ENCODE measurements at places on chromosomes 7 and 10.

- no peak for DNase-seq
These were observed 681.2 kb upstream of the NRP1 start for GRCh38 chr10:34015700-34016099.

DNA sequence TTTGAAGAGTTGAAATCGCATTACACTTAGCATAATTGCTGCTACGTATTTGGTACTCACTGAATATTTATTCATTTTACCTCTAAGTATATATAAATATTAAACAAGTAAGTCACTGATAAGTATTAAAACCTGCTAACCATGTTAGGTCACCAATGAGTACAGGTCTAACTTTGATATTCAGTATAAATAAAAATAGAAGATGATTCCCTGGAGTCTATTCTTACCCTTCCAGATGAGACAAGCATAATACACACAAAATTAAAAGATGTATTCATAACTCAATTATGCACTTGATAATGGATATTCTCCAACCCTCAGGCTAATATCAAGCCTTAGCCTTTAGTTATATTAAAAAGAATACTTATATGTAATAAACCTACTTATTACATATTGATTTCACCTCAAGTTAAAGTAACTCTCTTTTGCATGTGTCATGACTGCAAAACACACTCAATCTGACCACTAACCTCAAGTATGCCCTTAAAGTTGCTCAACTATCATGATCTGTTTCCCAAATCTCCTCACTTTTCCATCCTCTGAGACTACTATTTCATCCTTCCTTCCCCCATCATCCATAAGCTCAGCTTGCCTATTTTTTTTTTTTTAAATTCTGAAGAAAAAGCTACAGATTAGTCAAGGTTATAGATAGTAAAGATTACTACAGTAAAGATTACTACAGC lies 46.8 kb downstream of the IPMK start:
- DNase-seq = no peak

- no peak for DNase-seq
These were observed 9.0 kb downstream of the SKIDA1 start for GRCh38 chr10:21516242-21517131.

DNA sequence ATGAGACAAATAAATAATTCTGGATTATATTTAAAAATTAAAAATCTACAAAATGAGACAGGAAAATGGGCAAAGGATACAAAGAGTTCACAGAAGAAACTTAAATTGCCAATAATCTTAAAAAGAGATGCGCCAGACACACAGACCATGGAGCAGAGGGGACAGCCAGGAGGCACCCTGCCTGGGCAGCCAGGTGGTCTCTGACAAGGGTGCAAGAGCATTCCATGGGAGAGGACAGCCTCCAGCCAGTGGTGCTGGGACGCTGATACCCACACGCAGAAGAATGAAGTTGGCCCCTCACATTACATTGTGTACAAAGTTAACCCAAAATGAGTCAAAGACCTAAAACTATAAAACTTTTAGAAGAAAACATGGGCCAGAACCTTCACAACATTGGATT lies 106.3 kb downstream of the NKX6-2 start:
- no peak for DNase-seq

- DNase-seq = no peak
These were observed 20.4 kb downstream of the ZC3HAV1 start for GRCh38 chr7:139089118-139089517.

DNA sequence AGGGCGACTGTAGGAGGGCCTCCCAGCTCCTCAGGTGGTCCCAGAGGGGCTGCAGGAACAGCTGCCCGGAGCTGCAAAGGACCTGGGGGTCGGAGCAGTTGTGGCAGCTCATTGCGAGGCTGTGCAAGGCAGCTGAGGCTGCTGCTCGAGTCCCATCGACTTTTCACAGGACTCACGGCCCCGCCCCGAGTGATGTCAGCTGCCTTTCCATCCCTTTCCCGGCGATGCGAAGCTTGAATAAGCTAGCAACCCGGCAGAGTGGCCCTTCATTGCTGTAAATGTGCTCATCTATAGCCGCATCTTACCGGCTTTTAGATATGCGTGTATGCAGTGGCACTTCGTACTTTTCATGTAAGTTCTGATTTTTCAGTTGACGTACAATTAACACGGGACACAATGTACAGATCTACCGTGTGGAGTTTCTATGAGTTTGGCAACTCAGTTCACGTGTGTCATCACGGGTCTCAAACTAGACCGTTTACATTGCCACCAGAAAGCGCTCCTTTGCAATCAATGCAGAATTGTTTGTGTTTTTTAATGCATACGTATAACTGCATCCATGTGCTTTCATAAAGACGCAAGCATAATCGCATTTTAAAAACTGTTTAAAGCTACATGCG lies at the start of gene CH25H:
Gene CH25H, minus strand, starts transcription at position 137 of the 620 bp plus-strand sequence. Its CDS starts 25 bp downstream, at position 112.
- DNase-seq = no peak

DNA sequence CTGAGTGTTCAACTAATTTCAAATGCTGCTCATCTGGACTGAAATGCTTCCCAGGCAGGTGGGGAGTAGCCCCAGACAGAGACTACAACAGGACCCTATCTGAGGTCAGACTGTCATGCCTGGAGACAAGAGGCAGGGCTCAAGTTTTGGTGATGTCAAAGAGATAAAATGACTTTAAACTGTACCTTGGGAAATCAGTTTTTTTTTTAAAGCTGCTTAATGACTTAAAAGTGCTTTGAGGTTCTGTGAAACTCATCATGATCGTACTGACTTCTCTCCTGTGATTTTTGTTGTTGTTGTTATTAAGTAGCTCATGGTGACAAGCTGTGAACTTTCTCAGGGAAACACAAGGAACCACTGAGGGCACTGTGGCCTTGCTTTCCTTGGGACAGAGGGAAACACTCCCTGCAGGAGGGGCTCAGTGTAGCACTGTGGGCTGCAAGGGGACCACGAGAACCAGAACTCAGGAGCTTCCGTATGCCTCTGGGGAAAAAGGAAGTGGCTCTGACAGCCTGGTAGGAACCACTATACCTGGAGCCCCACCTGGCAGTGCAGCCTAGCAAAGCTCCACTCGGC lies 9.5 kb downstream of the HIPK2 start:
- DNase-seq = no peak

DNA sequence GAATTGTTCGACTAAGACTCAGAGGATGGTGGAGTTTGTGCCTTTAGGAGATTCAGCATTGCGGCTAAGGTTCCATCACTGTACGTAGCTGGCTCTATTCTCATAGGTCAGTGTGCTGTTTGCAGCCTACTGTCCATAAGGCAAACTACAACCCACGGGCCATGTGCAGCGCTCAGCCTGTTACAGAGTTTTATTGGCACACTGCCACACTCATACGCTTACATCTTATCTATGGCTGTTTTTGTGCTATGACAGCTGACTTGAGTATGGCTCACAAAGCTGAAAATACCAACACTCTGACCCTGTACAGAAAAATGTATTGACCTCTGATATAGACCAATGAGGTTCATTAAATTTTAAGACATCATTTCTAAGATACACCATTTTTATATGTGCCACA lies 114.5 kb downstream of the ARID5B start:
- DNase-seq = no peak

DNA sequence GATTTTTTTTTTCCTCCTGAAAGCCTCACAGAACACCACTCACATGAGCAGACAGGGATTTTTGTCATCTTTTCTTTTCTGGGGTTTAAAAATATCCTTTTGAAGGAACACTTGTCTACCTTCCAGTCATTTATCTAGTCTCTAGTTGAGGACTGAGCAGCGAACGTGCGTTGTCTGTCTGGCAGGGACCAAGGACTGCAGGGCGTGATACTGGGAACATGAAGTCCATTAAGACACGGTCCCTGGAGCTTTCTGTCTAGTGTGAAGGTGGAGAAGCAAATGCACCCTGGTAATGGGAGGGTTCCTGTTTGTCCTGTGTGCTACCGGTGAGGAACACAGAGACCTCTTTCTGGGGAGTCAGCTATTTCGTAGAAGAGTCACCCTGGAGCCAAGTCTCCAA lies 207.4 kb downstream of the TMEM178B start:
- no peak for DNase-seq

DNA sequence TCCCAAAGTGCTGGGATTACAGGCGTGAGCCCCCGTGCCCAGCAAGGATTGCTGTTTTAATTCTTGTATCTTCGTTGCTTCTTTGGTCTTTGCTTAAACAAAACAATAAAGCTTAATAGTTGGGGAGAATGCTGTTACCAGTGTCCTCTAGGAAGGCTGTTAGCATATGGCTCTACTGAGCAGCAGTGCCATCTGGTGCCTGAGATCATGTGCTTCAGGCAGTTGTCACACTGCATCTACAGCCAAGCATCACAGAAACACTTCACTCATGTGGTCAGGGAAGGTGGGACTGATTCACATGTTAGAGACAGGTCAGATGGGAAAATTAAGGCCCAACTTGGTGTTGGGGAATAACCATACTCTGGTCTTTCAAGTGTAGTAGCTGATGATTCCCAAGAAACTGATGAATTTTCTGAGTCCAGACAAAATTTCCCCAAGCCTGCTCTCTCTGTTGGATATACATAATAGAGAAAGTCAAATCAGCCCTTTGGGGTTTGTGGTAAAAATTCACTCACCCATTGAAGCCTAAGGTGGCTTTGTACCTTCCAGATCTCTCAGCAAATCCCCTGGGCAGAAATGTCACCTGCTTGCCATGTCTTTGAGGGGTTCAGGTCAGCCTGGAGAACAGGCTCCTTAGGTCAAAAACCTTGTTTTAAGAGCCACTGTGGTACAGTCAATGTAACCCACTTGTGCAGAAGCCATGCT lies 28.4 kb downstream of the UBE2D4 start:
- DNase-seq = no peak

GRCh38 chr7:31981874-31982390 lies 88.3 kb downstream of the PDE1C start:
- no peak for DNase-seq

GRCh38 chr10:114539623-114540022 lies 118.5 kb downstream of the ABLIM1 start:
- no peak for DNase-seq

DNA sequence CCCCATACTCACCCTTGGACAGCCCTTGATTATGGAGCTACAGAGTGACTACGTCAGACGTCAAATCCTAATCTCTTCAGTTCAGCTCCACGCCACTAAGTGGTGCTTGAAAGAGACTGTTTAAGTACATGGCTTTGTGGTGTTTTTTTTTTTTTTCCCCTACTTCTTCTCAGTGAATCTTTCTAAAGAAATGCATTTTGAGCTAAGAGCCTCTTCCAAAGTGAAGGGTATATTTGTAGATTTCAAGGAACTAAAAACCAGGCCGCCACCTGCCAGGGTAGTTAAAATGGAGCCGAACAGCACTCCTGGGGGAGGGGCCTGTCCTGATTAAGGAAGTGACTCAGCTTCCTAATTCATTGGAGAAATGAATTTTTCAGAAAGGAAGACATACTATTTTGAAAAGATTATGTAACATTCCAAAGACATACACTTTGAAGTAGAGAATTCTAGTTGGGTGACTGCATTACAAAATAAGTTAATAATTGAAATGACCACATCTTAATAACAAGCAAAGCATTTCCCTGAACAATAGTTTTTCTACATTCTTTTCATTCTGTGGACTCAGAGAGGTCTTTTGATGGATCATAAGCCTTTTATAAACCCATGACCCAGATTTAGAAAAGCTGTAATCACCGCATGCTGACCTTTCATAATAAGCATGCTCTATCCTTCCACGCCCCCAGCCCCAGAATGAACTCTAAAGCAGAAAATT lies 20.6 kb upstream of the VPS41 start:
- DNase-seq = peak; percentile 54

DNA sequence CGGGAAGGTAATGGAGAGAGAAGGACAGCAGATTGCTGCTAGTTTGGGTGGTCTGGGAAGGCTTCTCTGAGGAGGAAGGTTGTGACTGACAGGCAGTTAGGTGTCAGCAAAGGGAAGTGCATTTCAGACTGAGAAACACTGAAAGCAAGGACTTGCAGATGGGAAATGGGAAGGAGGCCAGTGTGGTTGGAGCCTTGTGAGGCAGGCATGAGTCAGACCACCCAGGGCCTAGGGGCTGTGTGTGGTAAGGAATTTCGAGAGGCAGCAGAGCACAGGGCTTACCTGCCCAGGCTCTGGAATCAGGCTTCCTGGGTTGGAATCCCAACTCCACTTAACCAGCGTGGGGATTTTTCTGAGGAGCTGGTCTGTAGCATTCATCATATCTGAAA lies 53.5 kb downstream of the NRF1 start:
- no peak for DNase-seq

- DNase-seq = no peak
These were observed 930 bp downstream of the GIMAP6 start for GRCh38 chr7:150631084-150631826.

DNA sequence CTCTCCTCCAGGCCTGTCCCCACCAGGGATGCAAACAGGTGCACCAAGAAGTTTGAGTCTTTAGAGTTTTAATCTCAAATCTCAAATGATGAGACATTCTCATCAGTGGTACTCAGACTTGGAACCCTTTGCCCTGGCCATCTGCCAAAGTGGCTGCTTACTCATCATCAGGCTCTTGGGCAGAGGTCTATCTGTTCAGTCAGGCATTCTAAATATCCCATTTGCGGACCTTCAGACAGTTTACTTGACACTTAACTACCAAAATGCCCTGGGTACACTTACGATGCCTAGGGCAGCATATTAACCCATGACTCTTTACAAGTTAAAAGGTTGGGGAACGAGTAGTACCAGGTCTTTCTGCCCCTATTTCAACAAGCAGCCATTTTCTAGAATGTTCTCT lies 61.2 kb upstream of the YAE1 start:
- DNase-seq = no peak

- no peak for DNase-seq
These were observed 25.9 kb upstream of the ZMIZ1 start for GRCh38 chr10:79042639-79043411.

GRCh38 chr10:129472696-129473555 lies 5.9 kb downstream of the MGMT start:
- DNase-seq = no peak

- peak; percentile 64 for DNase-seq
These were observed 84.0 kb downstream of the ARL4A start for GRCh38 chr7:12771378-12771877.

DNA sequence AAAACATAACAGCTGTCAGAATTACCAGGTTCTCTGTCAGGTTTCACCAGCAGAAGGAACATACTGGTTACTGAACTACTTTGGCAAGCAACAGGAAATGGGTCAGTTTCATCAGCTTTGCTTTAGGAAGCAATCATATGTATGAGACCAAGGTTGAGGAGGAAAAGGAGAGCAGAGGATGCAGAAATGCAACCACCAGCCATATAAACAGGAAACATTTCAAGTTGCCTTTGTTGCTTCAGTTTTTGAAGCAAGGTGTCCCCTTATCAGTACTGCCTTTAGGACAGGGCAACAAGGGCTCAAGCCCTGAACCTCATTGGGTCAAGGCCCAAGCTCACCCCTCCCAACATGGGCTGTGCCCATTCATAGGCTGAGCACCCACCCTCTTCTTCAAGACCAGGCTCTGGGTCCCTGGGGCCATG lies 10.2 kb downstream of the HIPK2 start:
- no peak for DNase-seq

- no peak for DNase-seq
These were observed 100.1 kb upstream of the FAM20C start for GRCh38 chr7:92231-92674.

All from NCI-H2029 treated with DMSO at 0.1 percent for 48 hours (cell line).